CD4-positive, alpha-beta T cell treated with Interleukin-10 for 1 hour (primary cell): ENCODE measurements at places on chromosomes 16 and 17.
A peak's percentile ranks its signal among the peaks of the same experiment; 100 is the strongest.

GRCh38 chr16:46826631-46827030, 4.3 kb downstream of the C16orf87 start:
- DNase-seq: no peak

- DNase-seq: peak; percentile 96
Measured at GRCh38 chr17:18225121-18225641, at the start of gene LLGL1. TSS of gene LLGL1 (plus strand) at chr17:18225635. CDS start at chr17:18225683, 48 bp downstream.

- no peak for DNase-seq
Measured at GRCh38 chr16:57726433-57726947, 9.1 kb upstream of the KATNB1 start.

DNA sequence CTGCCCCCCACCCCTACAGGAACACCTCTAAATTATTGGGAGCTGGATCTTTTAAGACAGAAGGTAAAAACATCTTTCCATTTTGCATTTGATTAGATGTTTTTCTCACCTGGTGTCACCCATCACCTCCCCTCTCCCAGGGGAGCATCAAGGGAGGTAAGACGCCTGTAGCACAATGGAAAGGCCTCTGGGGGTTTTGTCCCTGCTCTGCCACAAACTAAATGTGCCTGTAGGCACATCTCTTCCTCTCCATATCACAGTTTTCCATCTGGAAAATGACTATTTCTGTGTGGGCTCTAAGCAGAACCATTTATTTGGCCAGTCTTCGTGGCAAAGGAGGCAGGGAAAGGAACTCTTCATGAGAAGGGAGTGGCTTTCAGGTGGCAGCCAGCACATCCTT, 76.6 kb downstream of the GNAO1 start:
- no peak for DNase-seq

- DNase-seq: no peak
Measured at GRCh38 chr17:6713918-6714271, 726 bp upstream of the SLC13A5 start.

GRCh38 chr16:55323637-55324271, at the start of gene IRX6:
TSS of gene IRX6 (plus strand) at chr16:55324203. CDS start at chr16:55325092, 889 bp downstream.
- DNase-seq: no peak

DNA sequence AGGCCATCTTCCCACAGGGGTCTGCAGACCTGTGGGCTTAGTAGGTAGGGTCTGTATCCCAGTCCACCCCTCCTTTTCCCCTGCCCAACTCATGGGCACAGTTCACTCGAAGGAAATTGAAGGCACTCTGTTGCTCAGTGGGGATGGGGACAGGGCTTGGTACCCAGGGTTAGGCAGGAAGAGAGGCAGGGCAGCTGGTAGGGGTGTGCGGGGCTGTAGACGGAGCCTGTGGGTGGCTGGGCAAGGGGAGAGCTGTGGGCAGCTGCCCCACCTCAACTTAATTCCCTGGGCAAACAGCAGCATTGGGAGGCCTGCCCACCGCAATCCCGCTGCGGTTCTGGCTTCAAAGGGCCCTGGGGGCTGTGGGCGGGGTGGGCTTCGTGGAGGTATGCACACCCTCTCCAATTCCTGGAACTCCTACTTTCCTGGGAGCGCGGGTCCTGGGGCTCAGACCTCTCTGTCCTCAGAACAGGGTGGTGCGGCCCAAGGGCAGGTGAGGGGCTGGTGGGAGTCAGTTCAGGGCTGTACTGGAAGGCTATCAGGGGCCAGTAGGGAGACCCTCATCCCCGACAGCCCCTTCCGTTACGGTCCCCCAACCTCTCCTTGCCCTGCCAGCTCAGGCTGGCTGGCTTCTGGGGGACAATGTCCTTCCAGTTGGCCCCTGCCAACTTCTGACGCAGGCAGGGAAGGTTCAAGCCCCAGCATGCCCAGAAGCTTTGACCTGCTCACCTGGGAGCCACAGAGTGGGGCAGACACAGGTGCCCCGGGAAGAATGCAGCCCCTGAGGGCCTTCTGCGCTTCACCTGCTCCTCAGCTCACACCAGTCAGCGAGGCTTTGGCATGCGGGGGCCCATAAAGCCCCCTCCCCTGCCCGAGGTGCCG, 9.1 kb downstream of the FOXJ1 start:
- no peak for DNase-seq

DNA sequence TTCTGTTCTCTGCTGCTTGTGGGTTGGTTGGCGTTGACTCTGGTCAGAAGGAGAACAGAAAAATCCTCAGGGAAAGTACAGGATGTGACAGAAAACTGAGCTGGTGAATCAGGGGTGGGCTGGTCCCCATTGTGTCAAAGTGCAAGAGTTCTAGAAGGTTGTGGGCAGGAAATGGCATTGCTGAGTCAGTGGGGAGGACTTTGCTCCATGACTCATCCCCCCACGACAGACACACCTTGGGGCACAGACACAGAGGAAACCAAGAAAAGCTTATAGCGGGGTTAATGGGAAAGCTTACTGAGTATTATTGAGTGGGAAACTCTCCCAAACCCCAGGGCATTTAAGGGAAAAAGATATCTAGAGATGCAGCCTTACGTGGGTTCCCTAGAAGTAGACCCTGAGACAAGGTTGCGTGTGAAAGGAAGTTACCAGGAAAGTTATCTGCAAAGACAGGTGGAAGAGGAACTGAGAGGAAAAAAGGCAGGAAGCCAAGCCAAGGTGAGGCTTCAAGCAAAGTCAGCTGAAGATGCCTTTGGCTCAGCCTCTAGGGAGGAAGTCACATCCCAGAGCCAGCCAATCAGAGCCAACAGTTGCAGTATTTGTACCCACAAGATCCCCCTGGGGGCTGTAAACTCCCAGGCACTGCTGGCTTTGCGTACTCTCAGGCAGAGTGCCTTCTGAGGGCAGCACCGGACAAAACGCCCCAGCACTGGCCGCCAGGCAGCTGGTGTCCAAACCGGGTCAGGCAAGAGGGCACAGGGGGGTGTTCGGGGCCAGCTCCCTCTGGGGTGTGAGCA, 86.4 kb downstream of the FOXL1 start:
- DNase-seq: peak; percentile 4

DNA sequence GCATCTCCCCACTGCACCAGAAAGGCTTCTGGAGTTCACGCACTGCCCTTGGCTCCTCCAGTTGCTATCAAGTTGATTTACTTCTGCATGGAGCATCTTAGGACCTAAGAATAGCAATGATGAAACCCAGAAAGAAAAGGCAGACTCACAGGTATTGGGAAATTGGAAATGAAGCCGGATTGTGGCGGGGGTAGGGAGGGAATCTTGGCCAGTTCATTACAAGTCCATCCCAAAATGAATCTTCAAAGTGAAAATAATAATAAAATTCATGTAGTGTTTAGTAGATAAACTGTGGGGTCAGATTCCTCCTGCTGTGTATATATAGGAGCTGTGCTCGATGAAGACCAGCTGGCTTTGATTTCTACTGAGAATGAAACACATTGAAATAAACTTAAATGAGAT, 33.7 kb downstream of the TEKT3 start:
- no peak for DNase-seq

- DNase-seq: peak; percentile 63
Measured at GRCh38 chr17:39096508-39097149, 54.8 kb downstream of the PLXDC1 start.

GRCh38 chr16:71572497-71573116, 4.3 kb downstream of the TAT start:
- DNase-seq: no peak

- no peak for DNase-seq
Measured at GRCh38 chr17:61984821-61985220, 57.0 kb upstream of the INTS2 start.

GRCh38 chr17:7837408-7838088, 3.5 kb downstream of the KDM6B start:
- DNase-seq: peak; percentile 30

DNA sequence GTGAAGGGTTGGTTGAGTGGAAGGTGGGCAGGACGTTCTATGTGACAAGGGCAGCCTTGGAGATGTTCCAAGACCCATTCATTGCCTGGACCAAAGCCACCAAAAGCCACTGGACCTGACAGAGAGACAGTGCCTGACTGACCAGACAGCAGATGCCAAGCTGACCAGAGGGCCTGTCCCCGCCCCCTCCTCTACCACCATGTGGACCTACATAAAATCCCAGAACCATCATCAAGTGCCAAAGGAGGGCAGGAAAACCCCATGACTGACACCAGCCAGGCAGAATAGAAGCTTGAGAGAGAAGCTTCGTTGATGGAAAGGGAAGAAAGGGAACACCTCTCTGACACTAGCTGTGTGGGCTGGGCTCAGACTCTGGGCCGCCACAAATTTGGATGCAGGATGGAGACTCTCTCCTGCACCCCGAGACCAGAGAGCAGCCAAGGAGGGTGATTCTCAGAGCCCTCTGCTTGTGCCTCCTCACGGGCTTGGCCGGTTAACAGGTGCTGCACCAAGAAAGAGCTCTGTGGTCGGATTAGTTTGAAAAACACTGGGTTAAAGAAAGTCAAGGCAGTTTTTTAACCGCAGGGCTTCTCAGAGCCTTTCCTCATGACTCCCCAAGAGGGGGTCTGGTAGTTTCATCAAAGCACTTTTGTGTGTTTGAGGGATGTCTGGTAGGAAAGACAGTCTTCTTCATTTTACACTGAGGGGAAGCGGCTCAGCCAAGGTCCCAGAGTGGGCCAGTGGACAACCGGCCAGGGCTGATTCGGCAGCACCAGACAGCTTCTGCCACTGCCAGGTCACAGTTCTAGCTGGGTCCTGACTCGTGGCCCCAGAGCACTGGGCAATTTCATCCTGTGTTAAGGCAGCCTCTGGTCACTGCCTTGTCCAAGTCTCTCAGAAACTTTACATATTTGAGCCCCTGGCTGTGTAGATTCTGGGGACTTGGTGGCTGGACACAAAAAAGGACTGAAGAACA, 1.7 kb downstream of the TNFRSF13B start:
- DNase-seq: no peak

- no peak for DNase-seq
Measured at GRCh38 chr16:54110016-54110981, 176.3 kb downstream of the IRX3 start.

DNA sequence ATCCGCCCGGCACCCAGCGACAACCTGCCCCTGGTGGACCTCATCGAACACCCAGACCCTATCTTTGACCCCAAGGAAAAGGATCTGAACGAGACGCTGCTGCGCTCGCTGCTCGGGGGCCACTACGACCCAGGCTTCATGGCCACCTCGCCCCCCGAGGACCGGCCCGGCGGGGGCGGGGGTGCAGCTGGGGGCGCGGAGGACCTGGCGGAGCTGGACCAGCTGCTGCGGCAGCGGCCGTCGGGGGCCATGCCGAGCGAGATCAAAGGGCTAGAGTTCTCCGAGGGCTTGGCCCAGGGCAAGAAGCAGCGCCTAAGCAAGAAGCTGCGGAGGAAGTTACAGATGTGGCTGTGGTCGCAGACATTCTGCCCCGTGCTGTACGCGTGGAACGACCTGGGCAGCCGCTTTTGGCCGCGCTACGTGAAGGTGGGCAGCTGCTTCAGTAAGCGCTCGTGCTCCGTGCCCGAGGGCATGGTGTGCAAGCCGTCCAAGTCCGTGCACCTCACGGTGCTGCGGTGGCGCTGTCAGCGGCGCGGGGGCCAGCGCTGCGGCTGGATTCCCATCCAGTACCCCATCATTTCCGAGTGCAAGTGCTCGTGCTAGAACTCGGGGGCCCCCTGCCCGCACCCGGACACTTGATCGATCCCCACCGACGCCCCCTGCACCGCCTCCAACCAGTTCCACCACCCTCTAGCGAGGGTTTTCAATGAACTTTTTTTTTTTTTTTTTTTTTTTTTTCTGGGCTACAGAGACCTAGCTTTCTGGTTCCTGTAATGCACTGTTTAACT, 1.0 kb downstream of the NOG start:
- DNase-seq: peak; percentile 10

DNA sequence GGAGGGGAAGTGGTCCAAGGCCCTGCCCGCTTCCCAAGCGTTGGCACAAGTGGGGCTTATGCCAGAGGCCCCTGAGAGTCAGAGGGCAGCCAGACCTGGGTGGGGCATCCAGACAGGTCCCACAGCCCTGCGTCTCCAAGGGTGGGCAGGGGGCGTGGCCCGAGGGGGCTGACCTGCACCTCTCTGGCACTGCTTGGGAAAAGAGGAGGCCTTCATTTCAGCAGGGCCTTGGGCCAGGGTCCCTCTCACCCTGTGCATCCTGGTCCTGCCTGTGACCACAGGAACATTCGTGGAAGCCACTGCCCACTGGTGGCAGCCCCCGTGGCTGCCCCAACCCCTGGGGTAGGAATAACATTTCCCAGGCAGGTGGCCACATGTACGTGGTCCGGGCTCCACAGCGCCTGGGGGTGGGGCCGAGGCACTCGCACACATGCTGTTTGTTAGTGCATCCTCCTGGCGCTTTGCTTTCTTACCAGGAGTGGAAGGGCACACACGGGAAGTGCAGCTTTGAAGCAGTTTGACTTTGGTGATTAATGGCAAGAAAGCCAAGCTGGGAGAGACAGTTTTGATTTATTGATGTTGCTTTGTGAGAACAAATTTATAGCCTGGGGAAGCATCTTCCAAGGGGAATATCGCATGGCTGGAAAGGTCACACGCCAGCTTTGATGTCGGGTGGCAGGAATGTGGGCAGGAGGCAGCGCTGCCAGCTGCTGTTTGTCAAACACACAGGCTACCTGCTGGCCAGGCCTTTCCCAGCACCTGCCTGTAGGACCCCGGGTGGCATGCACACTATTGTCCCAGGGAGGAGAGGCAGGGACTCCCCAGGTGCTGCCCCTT, 4.3 kb downstream of the CENPX start:
- DNase-seq: no peak

GRCh38 chr16:86616906-86617305, 38.6 kb downstream of the FOXL1 start:
- DNase-seq: no peak

- DNase-seq: no peak
Measured at GRCh38 chr17:32596628-32597027, 109.8 kb downstream of the CDK5R1 start.

- DNase-seq: no peak
Measured at GRCh38 chr17:44444735-44445105, 55.3 kb upstream of the ITGA2B start.

DNA sequence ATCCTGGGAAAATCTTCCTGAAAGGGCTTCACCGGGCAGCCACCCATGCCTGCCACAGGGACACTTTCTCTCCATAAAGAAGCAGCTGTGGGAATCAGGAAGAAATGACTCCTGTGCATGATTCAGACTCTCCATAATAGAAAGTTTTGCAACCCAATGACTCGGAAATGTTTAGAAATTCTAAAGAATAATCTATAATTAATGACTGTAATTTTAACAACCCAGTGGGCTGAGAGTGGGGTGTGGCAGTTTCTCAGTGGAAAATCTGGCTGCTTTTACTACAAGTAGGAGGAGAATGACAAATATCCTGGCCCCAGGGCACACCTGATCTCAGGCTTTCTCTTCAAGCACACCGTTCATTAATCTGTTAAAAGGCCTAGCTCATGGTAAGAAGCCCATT, 25.7 kb downstream of the IRF8 start:
- DNase-seq: no peak
